ENCODE measurements at places on chromosomes 12 and 14.

- peak; percentile 39 for DNase-seq
Measured at GRCh38 chr12:52865090-52865944, 16.5 kb upstream of the KRT78 start.

GRCh38 chr12:56728139-56728861, 3.2 kb upstream of the NACA start:
- no peak for DNase-seq

DNA sequence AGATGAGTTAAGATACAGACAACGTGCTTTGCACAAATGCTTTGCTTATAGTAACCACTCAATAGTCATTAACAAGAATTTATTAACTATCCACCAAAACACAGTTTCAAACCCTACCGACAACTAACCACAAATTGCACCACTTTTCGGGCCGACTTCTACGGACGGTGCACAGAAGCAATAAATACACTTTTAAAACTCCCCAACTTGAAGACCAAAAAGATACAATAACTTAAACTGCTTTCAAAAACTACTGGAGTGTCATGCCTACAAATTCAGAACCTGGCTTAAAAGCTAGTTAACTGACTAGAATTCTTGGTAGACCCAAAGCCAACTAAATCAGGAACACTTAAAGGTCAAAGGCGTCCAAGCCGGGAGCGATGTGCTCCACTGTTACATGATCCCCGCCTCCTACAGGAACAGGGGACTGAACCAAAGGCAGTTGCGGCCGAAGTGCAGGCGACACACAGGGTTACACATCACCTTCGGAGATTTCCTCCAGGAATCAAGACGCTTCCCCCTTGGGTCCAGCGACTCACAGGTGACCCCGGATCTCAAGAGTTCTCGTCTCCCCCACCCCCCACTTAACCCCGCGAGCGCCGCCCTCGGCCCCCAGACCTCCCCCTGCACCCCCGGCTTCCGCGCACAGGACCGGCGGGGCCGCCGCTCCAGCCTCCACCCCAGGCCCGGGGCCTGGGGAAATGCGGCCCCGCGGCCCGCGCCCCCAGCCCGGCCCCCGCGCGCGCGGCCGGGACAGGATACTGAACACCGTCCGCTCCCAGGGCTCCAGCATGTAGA, 507 bp downstream of the SPTSSA start:
- peak; percentile 46 for DNase-seq

DNA sequence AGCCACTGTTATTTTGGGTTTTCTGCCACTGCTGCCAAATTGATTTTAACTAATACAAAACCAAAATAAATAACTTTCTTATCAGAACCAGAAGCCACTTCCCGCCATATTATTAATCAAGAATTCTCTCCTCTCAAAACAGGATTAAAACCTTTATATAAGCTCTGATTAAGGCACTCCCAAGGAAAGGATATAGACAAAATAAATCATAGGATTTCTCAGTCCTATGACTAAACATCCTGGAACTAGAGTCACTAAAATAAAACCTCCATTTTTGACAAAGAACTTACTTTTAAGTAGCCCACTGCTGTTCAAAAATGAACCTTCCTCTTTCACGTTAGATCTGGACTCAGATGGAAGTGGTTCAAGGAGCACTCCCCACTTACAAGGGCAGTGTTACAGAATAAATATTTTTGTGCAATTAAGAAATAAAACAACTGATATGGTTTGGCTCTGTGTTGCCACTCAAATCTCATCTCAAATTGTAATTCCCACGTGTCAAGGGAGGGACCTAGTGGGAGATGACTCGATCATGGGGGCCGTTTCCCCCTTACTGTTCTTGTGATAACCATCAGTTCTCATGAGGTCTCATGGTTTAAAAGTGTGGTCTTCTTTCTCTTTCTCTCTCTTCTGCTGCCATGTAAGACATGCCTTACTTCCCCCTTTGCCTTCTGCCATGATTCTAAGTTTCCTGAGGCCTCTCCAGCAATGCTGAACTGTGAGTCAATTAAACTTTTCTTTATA, 26.4 kb downstream of the GXYLT1 start:
- no peak for DNase-seq

GRCh38 chr14:95507701-95508103, 8.7 kb downstream of the SYNE3 start:
- DNase-seq, result peak; percentile 50
